Gastroesophageal sphincter (tissue), 4 donors: ENCODE measurements at places on chromosomes 2 and 18.

- no peak for ATAC-seq
These were observed 87.3 kb downstream of the CBLN2 start for GRCh38 chr18:72456802-72457201.

DNA sequence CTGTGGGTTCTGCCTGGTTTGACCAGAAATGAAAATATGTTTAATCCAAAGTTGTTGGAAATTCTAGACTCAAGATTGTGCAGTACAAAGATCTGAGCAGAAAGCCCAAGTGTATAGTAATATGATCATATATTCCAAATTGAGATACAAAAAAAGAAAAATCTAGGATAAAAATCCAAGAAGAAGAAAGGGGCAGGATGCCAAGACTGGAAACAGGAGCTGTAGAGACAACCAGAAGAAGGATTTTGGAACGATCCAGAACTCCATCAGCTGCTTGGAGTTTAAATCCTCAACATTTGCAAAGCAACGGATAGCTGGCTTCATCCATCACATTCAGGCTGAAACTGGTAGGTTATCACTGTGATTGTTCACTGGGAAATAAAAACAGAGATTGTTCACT, 333.6 kb upstream of the UBE2E3 start:
- ATAC-seq: no peak

DNA sequence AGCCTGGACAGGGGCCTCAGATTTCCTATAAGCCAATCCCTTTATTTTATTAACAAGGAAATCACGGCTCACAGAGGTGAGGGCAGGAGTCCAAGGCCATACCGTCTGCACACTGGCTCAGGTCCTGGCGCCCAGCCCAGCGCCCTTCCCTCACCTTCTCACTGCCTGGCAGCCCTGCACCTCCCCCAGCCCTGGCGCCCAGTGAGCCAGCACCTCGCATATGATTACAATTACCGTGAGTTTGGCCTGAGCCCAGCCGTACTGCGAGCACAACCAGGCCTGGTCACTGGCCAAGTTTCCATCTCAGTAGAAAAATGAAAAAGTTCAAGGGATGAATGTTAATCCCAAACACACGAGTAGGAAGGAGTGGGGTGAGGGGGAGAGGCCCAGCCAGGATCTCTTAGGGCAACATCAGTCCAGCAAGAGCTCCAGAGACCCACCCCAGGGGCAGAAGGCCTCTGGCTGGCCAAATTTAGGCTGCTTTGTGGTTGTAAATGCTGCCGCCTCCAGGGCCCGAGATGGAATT, 68.4 kb downstream of the MCFD2 start:
- peak; percentile 89 for ATAC-seq

- ATAC-seq: no peak
These were observed 16.0 kb upstream of the PROM2 start for GRCh38 chr2:95258271-95258670.

DNA sequence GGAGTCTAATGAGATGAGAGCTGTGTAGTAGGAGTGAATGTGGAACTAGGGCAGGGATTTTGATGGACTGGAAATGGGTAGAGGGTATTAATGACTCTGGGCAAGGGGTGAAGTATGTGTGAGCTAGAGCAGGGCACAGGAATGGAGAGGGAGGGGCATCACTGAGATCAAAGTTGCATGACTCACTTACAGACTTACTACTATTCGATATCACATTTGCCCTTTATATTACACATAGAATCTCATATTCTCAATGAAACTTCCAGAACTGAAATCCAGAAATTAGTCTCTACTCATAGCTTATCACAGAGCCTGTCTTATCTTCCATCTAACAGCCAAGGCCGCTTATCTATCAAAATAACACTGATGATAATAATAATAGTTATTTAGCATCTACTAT, 20.0 kb upstream of the ITGB6 start:
- ATAC-seq: no peak

DNA sequence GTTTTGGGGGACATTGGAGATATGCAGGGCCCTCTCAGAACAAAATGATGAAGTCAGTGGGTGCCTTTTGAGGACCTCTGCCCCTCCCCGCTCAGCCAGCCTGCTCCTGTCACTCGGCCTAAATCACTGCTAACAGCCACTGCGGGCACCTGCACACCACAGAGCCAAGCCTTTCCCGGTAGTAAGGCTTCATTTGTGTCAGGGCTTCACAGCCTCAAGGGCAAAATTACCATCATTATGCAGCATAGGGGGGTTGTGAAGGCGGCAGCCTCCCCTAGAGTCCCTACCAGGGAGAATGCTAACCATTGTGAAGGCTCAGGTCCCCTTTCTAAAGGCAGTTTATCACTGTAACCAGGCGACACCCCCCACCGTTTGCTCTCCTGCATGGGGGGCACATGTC, 519.8 kb upstream of the MYT1L start:
- ATAC-seq: no peak

DNA sequence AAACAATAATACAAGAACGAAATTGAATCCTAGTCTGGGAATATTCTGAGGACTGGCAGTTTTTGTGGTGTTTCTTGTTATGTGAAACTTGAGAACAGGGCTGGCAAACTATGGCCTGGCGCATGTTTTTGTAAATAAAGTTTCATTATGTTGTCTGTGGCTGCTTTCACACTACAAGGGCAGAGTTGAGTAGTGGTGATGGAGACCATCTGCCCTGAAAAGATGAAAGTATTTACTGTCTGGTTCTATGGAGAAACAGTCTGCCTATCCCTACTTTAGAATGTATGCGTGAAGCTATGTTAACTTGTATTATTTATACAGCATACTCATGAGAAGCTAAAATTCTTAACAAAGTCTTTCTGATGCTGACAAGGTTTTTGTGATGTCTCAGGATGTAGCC, 351.9 kb downstream of the LRRTM1 start:
- ATAC-seq: no peak

DNA sequence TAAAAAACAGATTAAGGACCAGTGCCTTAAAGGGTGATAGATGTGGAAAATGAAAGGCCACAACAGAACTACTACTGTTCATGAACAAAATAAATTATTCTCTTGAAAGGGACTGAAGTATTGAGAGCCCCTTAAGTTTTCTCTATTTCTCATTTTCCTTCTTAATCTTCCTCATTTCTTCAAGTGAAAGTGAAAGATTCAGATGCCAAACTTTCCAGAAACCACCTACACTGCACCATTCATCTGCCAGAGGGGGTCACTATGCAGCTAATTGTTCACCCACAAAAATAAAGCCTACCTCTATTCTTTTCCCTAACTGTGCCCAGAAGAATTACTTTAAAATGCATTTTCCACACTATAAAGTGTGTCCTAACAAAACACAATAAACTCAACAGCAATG, 140.1 kb downstream of the NR4A2 start:
- ATAC-seq: no peak

- peak; percentile 70 for ATAC-seq
These were observed 178.8 kb downstream of the ACKR3 start for GRCh38 chr2:236748385-236748784.

GRCh38 chr2:84931384-84931821, 25.9 kb downstream of the TMSB10 start:
- no peak for ATAC-seq

DNA sequence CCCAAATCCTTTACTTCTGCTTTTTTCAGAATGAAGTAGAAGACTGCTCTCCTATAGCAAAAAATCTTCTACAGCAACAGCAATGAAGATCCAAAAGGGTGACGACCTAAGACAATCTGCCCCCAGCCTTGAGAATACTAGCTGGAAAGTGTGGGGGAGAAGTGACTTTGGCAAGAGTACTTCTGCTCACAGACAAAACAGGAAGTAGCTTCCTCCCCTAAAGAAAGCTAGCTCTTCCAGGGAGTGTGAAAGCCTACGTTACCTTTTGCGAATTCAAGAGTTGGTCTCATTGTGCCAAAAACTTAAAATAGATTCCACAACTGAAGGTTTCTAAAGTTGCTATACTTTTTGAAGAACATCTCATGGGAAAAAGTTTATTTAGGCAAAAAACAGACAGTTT, 1069.2 kb upstream of the CHAC2 start:
- no peak for ATAC-seq

DNA sequence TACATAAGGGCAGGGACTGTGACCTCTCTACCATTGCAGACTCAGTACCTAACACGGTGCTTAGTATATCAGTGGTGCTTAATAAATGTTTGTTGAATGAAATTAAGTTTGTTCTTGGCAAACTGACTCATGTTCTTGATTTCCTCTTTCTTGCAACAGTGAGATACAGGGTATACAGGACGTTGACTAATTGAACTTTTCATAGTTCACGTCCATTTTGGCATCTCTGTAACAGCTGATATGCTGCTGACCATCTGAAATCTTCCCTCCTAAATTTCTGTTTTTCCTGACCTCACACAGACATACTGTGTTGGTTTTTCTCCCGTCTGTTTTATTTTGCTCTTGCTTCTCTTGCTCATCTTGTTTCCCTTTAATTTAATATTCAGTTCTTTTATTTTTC, 44.2 kb downstream of the LHCGR start:
- ATAC-seq: no peak

DNA sequence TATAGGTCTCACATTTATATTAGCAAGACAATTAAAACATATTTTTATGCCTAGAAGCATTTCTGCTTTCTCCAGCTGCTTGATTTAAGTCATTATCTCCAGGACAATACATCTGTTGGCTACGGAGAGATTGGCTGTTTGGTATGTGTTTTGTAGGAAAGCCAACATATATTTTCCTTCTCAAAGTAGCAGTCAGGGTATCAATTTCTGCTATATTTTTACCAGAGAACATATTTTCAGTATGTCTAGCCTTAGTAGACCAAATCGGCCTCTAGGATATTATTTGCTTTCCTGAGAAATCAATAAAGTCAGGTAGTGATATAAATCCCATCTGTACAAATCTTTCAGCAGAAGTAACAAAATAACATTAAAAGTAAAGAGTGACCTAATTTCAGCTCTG, 150.0 kb upstream of the COL3A1 start:
- ATAC-seq: no peak

- ATAC-seq: no peak
These were observed 332.4 kb downstream of the BCL11A start for GRCh38 chr2:60221098-60221497.

- ATAC-seq: no peak
These were observed 43.6 kb downstream of the PROKR1 start for GRCh38 chr2:68687018-68687417.

GRCh38 chr2:176556373-176556772, 287.1 kb downstream of the MTX2 start:
- ATAC-seq: no peak

GRCh38 chr2:238107525-238108422, 7.6 kb downstream of the ESPNL start:
- ATAC-seq: no peak

DNA sequence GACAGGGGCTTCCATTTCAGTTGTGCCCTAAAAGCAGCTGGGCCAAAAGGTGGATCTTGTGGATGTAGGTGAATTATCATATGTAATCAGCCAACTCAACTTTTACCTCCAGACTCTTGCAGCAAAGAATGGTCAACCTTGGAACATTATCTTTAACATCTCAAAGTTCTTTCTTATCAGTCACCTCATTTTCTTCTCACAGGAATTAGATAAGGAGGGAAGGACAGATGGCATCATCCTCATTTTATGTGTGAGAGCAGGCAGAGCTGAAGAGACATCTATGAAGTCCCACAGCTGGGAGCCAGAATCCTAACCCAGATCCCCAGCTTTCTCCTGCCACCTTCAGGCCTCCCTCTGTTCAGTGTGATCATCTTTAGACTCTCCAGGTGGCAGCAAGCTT, 182.1 kb downstream of the MGAT5 start:
- ATAC-seq: no peak

GRCh38 chr2:12579018-12579417, 137.7 kb upstream of the TRIB2 start:
- no peak for ATAC-seq

- no peak for ATAC-seq
These were observed 11.7 kb downstream of the HSBP1L1 start for GRCh38 chr18:79975985-79976680.
